ENCODE measurements at places on chromosomes 5 and 9.

GRCh38 chr9:98375138-98375726, 119.8 kb upstream of the TBC1D2 start:
- DNase-seq, result peak; percentile 34

DNA sequence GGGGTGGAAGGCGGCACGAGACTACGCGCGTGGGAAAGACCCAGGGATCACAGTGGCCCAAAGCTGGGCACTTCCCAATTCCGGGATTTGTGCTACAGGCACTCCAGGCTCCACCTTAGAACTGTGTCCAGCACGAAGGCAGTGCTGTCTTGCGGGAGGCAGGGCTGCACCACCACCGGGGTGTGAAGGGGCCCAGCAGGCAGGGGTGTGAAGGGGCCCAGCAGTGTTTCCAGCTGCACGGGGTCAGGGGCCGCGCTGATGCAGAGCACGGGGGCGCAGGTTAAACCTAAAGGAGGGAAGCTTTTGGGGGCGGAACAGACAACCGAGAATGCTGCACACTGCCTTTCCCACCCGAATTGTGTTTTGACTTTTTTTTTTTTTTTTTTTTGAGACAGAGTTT, 1.1 kb upstream of the PDCD6 start:
- DNase-seq, result no peak

- DNase-seq, result no peak
Observed at GRCh38 chr5:156401804-156402203, 74.8 kb downstream of the SGCD start.

- no peak for DNase-seq
Observed at GRCh38 chr5:134112726-134113362, 1.6 kb upstream of the TCF7 start.

- no peak for DNase-seq
Observed at GRCh38 chr5:33501899-33502298, 61.1 kb downstream of the TARS1 start.

GRCh38 chr5:169550227-169550626, 33.3 kb upstream of the SPDL1 start:
- no peak for DNase-seq

- no peak for DNase-seq
Observed at GRCh38 chr5:94240134-94240533, 378.3 kb downstream of the KIAA0825 start.

DNA sequence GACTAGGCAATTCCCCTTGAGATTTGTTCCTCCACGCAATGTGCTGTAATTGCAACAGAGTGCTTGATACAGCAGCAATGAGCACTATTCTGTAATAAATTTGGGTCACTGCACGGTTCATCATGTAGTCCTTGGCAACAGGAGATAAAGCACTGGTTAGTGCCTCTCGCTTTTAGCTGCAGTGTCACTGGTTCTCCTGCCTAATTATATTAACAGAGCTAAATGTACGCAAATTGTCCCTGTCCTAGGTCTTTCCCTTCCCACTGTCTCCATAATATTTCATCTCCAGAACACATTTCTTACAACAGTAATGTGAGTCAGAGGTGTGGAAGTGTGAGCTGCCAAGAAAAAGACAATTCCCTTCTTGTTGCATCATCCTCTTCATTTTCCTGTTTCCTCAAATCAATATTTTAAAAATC, 553.1 kb downstream of the ZNF608 start:
- no peak for DNase-seq

DNA sequence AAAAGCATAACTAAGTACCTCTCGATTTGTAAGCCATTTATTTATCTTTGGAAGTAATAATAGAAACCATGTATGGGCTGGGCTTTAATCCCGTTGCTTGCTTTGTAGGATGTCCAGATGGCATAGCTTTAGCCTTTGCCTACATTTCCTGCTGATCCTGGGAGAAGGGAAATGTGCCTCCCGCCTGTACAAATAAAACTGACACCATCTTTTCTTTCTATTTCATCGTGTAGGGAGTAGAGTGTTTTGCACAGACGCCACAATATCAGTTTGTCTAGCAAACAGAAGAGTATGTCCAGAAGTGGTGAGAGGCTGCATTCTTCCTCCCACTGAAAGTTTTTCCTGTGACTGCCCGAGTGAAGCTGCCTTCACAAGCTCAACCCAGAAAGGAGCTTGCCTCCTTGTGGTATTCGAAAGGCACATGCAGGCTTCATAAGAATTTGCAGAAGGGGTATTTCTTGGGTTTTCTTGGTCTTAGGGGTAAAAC, 24.7 kb upstream of the TJP2 start:
- DNase-seq, result no peak

GRCh38 chr9:33816327-33817252, at the start of gene UBE2R2:
Gene UBE2R2 (plus strand): TSS chr9:33817160. CDS start chr9:33817758, 598 bp downstream.
- DNase-seq, result peak; percentile 46

DNA sequence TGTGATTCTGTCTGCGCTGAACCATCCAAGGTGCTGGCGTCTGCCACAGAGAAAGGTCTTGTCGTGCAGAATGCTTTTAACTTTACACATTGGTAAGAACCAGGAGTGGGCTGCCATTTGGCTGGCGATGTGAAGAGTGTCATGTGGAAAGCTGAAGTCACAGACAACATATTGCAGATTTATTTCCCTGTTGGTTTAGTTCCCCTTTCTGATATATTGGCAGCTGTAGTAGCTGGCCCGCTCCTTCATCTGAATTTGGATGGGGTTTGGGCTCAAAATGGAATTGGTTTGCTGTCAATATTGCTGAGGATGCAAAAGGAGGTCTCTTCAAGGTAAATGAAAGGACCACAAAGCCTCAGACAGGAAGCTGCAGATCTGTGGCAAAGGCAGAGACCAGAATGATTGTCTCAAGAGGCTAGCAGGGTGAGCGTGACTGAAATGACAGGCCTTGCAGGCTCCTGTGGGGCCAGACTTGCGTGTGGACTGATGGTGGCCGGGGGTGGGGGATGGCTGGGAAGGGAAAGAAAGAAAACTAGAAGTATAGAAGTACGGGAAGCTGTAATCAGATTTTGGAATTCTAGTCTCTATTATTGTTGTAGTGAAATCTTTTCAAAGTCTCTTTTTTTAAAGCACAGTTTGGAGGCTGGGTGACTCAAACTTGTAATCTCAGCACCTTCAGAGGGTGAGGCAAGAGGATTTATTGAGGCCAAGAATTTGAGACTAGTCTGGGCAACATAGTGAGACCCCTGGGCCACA, 25.1 kb upstream of the CD180 start:
- DNase-seq, result no peak

GRCh38 chr9:129414377-129414992, 206.4 kb downstream of the C9orf50 start:
- peak; percentile 37 for DNase-seq

GRCh38 chr9:21684231-21684630, 118.2 kb upstream of the MTAP start:
- DNase-seq, result no peak

GRCh38 chr9:99828417-99829176, 6.9 kb downstream of the NR4A3 start:
- no peak for DNase-seq

DNA sequence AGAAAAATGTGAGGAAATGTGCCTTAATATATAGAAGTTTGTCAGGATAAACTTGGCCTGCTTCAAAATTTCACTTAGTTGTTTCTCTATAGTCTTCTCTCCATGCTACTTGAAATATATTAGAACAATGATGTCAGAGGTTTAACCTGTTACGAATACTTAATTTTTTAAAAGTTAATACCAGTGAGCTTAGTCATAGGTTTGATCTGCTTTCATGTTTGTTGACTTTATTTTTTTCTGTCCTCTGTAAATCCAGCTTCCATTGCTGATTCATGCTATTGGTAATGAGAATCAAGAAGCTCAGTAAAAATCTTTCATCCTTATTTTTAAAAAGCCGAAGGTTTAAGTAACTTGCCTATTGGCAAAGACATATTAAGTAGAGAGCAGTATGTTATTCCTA, 27.9 kb downstream of the BDP1 start:
- peak; percentile 13 for DNase-seq
